ENCODE measurements at places on chromosomes 1 and 21. TPM values are rescaled to one million over a fixed set of nuclear protein-coding genes. Genes with fewer than 3 reads are reported as not detected.

The SPATA45 gene
- total RNA-seq = not detected

The SPRR1B gene
- total RNA-seq = not detected

The HFM1 gene
- total RNA-seq = not detected

The NUP210L gene
- 0.04 TPM for total RNA-seq

The PHC2 gene
- total RNA-seq = 28.4 TPM

The TNFRSF1B gene
- total RNA-seq = 107 TPM

The GCSAML gene
- total RNA-seq = not detected

The SLC26A9 gene
- total RNA-seq = not detected

The DVL1 gene
- total RNA-seq = 35.5 TPM

The PFKFB2 gene
- total RNA-seq = 3.5 TPM

The CACNA1S gene
- not detected for total RNA-seq

The RXFP4 gene
- not detected for total RNA-seq

The RGS16 gene
- total RNA-seq = 30.6 TPM

The ACOT11 gene
- 2.0 TPM for total RNA-seq

The FMN2 gene
- total RNA-seq = not detected

The NPPB gene
- not detected for total RNA-seq

The RGS18 gene
- not detected for total RNA-seq

The TIPRL gene
- 52.5 TPM for total RNA-seq

The NBPF19 gene
- 16.1 TPM for total RNA-seq

The HSD3B2 gene
- not detected for total RNA-seq

The CDC7 gene
- 32.0 TPM for total RNA-seq

The OPRD1 gene
- 0.02 TPM for total RNA-seq

The EPHA2 gene
- total RNA-seq = 0.21 TPM

The NCF2 gene
- total RNA-seq = 8.7 TPM

The LMNA gene
- 184 TPM for total RNA-seq

The HES2 gene
- 0.05 TPM for total RNA-seq

The TMPRSS2 gene
- total RNA-seq = not detected

The TCHH gene
- 0.05 TPM for total RNA-seq

The RSPO1 gene
- total RNA-seq = not detected

The SDCCAG8 gene
- 26.5 TPM for total RNA-seq

The TNFRSF8 gene
- 16.3 TPM for total RNA-seq

The SAMD11 gene
- not detected for total RNA-seq

The MCOLN3 gene
- 0.23 TPM for total RNA-seq

The GPR37L1 gene
- not detected for total RNA-seq

The GBP7 gene
- not detected for total RNA-seq

The OLFML3 gene
- not detected for total RNA-seq

The EFNA3 gene
- total RNA-seq = 6.9 TPM

The C1orf185 gene
- total RNA-seq = not detected

The RGS13 gene
- not detected for total RNA-seq

The NPR1 gene
- total RNA-seq = 0.04 TPM

The PRAMEF12 gene
- not detected for total RNA-seq

The USP25 gene
- 35.8 TPM for total RNA-seq

The CNR2 gene
- total RNA-seq = not detected

The SLC9C2 gene
- total RNA-seq = not detected

The RGS4 gene
- total RNA-seq = not detected

The BGLAP gene
- total RNA-seq = 2.1 TPM

The SUSD4 gene
- total RNA-seq = 1.9 TPM

The LTN1 gene
- 29.4 TPM for total RNA-seq

The NECTIN4 gene
- not detected for total RNA-seq

The DMBX1 gene
- total RNA-seq = 0.05 TPM

The LCE5A gene
- not detected for total RNA-seq

The FMO1 gene
- not detected for total RNA-seq

The TMCO4 gene
- 13.2 TPM for total RNA-seq

The GBP6 gene
- 0.46 TPM for total RNA-seq

The MTMR11 gene
- total RNA-seq = 1.3 TPM

The SPRR2B gene
- total RNA-seq = not detected

Measured in activated CD4-positive, alpha-beta T cell treated with anti-CD3 and anti-CD28 coated beads for 36 hours (primary cell).